ENCODE measurements at places on chromosomes 6 and 20. TPM values are rescaled to one million over a fixed set of nuclear protein-coding genes. Genes with fewer than 3 reads are reported as not detected.

DNA sequence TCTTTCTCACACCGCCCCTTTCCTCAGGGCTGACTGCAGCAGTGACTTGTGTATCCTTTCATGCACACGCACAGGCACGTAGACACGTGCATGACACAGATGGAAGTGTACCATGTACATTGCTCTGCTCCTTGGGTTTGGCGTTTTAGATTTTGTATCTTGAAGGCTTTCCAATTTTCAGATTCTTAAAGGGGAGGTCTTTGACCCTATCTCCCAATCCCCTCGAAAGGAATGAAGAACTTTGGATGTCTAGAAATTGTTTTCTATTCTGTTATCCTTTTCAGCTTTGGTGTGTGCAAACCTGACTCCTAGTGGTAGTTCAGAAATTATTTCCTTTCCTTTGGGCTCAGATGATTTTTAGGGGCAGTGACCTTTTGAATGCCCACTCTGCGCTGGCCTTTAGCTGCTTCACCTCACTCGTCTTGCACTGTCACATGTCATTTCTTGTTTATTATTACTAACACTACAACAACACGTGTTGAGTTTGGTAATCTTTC, 63.0 kb downstream of the HIVEP1 start:
- DNase-seq = no peak

DNA sequence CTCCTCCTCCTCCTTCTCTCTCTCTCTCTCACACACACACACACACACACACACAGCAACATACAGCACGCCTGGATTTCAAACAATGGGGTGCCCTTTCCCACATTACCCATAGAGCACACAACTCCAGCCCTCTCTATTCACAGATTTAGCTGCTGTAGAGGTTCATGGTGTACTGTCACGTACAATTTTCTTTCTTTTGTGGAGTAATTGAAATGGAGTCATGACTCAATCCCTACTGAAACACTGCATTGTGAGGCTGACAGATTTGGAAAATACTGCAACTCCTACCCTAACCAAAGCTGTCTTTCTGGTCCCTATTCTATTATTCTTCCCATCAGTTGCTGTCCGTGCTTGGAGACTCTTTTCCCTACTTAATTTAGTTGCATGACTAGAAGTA, 166.9 kb downstream of the EDN1 start:
- no peak for DNase-seq

The C6orf52 gene
- polyA plus RNA-seq = 4.9 TPM

GRCh38 chr6:161369339-161369738, 95.5 kb upstream of the AGPAT4 start:
- DNase-seq = no peak

DNA sequence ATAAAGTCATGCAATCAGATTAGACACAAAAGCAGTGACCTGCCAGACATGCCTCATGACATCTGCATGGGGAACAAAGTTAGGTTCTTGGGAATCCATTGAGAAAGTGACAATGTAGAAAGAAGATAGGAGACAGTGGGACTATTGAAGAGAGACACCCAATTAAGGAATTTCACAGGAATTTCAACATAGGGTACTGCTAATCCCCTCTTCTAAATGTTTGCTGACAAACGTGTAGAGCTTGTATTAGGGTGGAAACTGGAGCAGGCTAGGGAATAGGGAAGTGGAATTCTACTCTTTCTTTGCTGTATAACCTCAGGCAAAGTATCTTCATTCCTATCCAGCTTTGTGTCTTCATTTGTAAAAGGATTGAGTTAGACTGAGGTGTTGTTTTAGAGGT, 409.4 kb upstream of the SASH1 start:
- no peak for DNase-seq

The BMP7 gene
- 113 TPM for polyA plus RNA-seq

- DNase-seq = no peak
These were observed 269.7 kb downstream of the PRL start for GRCh38 chr6:22027040-22027725.

- peak; percentile 43 for DNase-seq
These were observed 538 bp upstream of the GRM1 start for GRCh38 chr6:146028252-146028795.

The SPEF1 gene
- polyA plus RNA-seq = 2.5 TPM

DNA sequence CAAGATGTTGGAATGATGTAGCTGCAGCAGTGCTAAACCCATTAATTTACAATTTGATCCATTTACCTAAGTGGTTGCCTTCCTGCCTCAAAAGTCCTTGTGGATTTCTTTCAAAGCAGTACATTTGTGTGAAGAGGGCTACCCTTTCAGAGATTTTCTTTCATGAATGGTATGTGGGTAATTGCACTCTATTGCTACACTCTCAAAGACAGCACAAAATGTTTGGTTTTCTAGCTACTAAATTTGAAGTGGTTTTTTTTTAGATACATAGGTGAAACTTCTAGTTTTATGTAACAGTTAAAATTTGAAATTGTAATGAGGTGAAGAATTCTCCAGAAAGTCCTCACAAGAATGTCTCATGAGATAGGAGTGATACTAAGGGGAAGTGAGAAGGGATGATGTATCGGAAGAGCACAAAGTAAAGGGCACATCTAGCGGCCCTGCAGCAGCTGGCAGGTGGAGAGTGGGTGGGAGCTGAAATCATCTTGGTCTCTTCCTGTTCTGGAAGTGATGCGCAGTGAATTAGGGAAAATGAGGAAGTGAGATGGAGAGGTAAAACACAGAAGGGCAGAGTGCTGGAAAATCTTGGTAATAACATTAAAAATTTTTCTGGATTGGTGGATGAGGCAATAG, 236.8 kb upstream of the MAN1A1 start:
- DNase-seq = no peak

- no peak for DNase-seq
These were observed 96.6 kb upstream of the FOXP4 start for GRCh38 chr6:41449399-41450245.

DNA sequence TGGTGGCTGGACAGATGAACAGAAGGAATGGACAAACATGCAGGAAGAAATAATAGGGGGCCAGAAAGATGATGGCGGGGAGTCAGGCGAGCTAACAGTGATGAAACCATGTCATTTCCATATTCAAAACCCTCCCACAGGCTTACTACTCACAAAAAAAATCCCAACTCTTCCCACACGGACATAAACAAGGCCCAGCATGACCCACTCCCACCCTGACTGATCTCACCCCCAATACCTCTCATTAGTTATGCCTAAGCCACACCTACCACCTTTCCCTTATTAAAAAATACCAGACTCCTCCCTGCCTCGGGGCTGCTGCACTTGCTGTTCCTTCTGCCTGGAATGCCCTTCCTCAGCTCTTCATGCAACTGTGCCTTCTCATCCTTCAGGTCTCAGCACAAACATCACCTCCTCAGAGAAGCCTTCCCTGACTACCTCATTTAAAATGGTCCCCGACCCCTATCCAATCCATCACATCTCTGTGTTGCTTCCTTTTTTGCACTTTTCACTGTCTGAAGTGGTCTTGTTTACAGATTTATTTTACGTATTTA, 145.8 kb downstream of the PREX1 start:
- no peak for DNase-seq

DNA sequence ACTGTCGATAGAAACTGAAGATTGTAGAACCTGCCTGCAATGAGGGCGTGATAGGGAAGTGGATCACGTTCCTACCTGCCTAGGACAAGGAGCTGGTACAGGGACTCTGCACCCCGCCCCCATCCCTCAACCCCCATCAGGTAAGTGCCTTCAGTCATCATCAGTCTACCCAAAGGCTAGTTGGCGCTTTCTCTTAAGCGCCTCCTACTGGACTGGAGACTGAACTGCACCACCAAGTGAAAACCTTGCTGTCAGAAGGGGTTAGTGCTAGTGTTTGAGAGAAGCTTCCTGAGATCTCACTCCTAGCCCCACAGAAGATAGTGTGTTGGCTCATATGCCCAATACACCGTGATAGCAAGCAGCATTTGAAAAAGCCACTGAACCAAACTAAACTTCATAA, 706.5 kb upstream of the MAN1A1 start:
- DNase-seq = no peak

The KCNQ5 gene
- polyA plus RNA-seq = 0.25 TPM

- peak; percentile 79 for DNase-seq
These were observed 282.1 kb downstream of the UST start for GRCh38 chr6:149028767-149029405.

The EYA2 gene
- polyA plus RNA-seq = 1.8 TPM

- DNase-seq = no peak
These were observed 28.2 kb upstream of the FABP7 start for GRCh38 chr6:122751326-122751725.

DNA sequence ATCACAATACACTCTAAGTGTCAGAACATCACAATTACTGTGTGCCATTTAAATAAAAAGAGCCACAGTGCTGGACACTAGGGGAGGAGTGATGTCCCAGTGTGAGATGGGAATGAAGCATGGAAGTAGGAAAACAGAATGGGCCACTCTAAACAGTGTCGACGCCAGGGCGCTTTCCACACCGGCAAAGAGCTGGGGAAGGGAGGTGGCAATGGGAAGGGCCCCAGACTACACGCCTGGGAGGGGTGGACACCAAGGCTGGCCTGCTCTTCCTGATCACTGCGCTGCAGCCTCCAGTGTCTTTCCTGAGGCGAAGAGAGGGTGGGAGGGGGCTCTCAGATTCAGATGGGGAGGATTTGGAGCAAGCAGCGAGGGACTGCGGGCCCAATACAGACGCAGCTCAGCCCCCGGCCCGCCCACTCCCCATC, 75.9 kb downstream of the ERMARD start:
- DNase-seq = no peak

The BHLHE23 gene
- polyA plus RNA-seq = not detected
